ENCODE measurements at places on chromosomes 6 and 20. TPM values are rescaled to one million over a fixed set of nuclear protein-coding genes. Genes with fewer than 3 reads are reported as not detected.

SLA2 gene
- 0.39 TPM for total RNA-seq

PROKR2 gene
- 0.66 TPM for total RNA-seq

- DNase-seq: no peak
These were observed 126.8 kb upstream of the BEND6 start for GRCh38 chr6:56827908-56828649.

DNA sequence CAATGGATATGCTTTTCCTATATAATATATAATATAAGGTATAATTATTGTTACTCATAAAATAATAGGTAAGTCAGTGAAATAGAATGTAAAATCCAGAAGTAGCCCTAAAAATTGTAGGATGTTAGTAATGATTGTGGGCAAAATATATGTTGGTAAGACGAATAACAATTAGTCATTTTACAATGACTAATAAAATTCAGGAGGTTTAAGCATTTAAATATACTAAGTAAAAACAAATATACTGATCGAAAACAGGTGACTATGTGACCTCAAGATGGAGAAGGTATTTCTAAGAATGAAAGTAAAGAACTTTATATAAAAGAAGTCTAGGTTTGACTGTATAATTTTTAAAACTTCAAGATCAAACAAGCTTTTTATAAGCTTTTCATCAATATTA, 28.9 kb downstream of the FUCA2 start:
- no peak for DNase-seq

GRCh38 chr20:40641202-40641601, 47.8 kb downstream of the MAFB start:
- no peak for DNase-seq

SIRPG gene
- total RNA-seq: not detected

KCNQ5 gene
- 2.4 TPM for total RNA-seq

- DNase-seq: no peak
These were observed 55.6 kb downstream of the ADTRP start for GRCh38 chr6:11722805-11723631.

DNA sequence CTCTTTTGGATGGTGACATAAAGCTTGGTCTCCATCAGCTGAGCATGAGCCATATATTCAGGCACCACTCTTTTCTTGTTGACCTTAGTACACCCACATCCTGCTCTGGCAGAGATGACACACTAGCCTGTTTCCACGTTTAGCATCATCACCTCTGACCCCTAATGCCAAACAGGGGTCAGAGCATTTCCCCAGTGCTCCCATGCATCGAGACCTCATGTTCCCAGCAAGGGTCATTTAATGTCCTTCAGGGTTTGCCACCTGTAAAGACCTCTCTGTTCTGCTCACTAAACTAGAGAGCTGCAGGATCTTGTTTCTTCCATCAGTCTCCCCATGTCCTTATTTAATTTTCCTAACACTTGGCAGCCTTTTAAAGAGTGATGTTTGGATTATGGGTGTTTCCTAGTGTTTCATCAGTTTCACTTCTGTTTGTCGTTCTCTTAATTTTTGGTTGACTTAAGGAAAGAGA, 97.5 kb downstream of the AIG1 start:
- DNase-seq: no peak

INSM1 gene
- total RNA-seq: 0.50 TPM

DNA sequence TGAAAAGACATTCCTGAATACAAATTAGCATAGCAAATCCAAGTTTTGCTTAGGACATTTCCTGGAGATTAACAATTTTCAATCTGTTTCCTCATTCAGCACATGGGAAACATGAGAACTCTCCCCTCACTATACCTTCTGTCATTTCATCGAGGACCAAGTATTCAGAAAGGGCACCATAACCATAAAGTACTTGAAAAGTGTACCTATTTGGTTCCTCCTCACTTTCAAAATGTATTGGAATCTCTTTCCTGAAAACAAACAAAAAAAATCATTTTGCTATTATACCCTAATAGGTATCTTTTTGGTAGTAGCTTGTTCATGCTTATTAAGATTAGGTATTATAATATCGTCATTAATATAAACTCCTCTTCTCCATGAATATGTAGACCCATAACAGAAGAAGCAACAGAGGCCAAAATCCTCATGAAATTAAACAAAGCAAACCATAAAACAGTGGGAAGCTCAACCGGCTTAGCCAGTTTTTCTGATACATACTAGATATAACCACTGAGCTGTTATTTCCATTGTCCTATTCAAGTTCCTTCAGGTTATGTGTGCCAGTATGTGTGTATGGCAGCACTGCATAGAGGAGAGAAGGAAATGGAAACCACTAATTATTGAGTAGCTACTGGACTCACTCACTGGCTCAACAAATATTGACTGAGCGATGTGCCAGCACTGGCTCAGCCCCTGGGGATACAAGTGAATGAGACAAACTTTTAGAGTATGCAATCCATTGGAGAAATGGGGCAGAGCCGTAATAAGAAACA, 274.0 kb downstream of the MAFB start:
- DNase-seq: no peak

DNA sequence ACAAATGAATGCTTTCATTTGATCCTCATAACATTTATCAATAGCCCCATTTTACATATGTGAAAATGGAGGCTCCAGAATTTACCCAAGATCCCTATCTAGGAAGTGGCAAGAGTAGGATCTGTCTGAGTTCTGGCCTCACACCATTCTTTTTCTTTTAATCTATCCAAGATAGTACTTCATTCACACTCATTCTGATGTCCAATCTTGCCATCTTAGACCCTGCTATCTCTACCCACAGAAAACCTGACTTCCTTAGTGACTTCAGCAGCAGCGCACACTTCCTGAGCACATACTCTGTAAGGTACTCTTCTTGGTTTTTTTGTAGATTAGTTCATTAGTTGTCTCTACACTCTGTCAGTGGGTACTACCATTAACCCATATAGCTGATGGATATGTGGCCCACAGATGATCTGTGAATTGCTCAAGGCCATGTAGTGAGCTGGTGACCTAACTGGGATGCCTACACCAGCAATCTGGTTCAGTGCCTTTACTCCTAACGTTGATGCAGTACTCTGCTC, 36.3 kb downstream of the COX4I2 start:
- no peak for DNase-seq

- DNase-seq: no peak
These were observed 251.6 kb downstream of the ADGB start for GRCh38 chr6:146850238-146850896.

- no peak for DNase-seq
These were observed 984 bp downstream of the TFAP2C start for GRCh38 chr20:56630086-56630493.

GRCh38 chr20:20734475-20734948, 22.1 kb upstream of the RALGAPA2 start:
- DNase-seq: no peak

ZC2HC1B gene
- not detected for total RNA-seq

- DNase-seq: no peak
These were observed 18.4 kb downstream of the STX16 start for GRCh38 chr20:58669287-58670006.

DNA sequence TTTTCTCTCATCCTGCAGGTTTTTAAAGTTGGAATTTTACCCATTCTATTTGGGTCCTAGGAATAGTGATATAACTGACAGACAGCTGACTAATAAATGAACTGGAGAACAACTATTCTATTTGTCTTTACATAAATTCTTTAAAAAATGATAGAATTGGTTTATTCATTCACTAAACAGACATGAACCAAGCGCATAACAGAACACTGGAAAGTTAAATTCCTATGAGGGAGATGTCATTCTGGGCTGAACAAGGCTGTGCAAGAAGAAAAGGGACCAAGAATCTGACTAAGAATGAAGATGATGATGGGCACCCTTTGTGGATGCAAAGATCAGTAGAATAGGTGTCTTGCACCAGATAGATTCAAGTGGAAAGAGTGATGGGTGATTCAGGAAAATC, 256.3 kb upstream of the SASH1 start:
- DNase-seq: no peak

DNA sequence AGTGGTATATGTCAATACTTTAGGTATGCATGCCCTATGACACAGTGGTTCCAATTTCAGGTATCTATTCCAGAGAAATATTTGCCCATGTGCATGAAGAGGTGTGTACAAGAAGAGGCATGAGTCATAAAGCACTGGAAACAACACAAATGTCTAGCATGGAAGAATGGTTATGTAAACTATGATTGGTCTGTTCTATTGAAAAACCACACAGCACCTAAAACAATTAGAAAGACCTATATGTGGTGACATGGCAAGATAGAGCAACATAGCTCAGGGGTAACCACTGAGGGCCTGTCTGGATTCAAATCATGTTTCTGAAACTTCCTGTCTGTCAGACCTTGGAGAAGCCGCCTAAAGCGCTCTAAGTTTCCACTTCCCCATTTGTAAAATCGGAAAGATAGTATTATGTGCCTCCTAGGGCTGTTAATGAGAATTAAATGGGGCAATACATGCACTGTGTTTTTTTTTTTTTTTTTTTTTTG, 76.0 kb upstream of the SHLD1 start:
- DNase-seq: no peak

FABP7 gene
- 149 TPM for total RNA-seq

All from spinal cord (tissue), 10 donors.